ENCODE measurements at places on chromosomes 1 and 21.
A peak's percentile ranks its signal among the peaks of the same experiment; 100 is the strongest.

- no peak for DNase-seq
Observed at GRCh38 chr1:31757989-31758388, 6.2 kb downstream of the ADGRB2 start.

- DNase-seq = no peak
Observed at GRCh38 chr1:113508364-113509164, 118.2 kb downstream of the MAGI3 start.

DNA sequence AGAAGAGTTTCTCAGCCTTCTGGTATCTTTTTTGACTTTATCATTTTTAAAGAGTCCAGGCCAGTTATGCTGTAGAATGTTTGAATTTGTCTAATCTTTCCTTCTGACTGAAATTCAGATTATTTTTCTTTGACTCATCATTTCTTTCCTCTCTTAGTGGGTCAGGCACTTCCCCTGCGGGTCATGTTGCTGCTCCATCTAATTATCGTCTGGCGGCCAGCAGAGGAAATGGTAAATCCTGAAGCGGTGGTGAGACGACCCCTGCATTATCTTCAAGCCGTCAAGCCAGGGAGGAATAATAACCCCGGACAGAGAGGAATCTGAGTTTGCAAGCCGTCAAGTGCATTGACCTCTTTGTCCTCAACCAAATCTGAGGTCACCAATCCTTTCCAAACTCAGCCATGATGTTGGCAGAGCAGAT lies 102.1 kb downstream of the ADSS2 start:
- DNase-seq = no peak

GRCh38 chr1:26096471-26096870 lies 15.2 kb upstream of the PDIK1L start:
- no peak for DNase-seq

DNA sequence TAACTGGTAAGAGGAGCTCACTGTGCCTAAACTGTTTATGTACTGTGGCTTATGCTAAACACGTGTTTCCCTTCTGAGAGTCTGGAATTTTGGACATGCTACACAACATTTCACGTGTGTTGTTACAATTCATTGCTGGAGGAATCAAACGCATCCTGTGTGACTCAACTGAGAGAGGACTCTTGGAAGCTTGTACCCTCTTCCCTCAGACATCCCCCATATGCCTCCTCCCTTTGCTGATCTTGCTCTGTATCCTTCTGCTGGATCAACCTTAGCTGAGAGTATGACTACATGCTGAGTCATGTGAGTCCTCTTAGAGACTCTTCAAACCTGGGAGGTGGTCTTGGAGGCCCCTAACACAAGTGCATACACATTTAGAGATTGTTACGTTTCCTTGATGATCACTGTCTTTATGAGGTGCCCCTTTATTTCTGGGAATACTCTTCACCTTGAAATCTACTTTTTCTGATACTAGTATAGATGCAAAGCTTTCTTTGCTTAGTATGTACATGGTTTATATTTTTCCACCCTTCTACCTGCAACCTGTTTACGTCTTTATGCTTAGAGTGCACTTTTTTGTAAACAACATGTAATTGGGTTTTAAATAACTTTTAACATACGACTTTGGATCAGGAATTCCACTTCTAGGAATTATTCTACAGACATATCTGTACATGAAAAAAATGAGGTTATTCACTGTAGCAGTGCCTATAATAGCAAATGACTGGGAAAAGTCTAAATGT lies 8.7 kb downstream of the NPHP4 start:
- DNase-seq = no peak

DNA sequence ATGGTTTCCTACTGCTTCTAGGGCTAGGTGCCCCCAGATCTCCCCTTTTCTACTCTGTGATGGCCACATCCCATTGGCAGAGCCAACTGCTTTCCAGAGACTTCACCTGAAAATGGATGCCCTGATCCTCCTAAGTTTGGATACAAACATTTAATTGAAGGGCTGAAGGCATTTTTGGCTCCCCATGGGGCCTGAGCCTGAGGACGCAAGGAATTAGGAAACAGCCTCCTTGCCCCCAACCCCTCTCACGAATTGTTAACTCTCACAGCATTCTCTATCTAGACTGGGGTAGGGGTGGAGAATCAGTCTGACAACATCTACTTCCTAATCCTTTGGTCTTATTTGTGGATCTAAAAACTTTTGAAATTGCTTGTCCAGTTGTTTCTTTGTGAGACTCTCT lies 108.5 kb upstream of the KCNK2 start:
- no peak for DNase-seq

DNA sequence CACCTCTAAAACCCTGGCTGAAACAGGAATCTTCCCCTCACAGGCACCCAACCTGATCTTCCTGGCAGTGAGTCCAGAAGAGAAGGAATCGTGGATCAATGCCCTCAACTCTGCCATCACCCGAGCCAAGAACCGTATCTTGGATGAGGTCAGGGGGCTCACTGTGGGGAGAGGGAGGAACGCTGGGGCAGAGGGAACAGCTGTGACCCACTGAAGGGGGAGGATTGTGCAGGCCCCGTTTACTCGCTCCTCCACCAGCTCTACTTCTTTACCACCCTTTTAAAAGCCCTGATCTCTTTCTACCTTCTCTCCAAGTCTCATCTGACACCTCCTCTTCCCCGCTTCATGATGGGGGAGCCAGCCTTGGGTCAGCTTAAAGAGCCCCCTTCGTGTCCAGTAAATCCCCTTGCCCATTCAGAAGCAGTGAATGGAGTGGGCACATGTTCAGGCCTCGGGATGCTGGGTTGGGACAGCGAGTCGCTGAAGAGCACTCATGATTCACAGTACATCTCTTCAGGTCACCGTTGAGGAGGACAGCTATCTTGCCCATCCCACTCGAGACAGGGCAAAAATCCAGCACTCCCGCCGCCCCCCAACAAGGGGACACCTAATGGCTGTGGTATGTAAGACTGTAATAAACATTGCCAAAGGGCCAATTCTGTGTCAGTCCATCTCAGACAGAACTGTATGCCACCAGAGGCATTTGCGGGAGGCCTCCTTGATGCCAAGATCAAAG lies 7.3 kb downstream of the PLEKHO1 start:
- no peak for DNase-seq

GRCh38 chr1:46528297-46528955 lies 23.0 kb downstream of the KNCN start:
- DNase-seq = peak; percentile 9

DNA sequence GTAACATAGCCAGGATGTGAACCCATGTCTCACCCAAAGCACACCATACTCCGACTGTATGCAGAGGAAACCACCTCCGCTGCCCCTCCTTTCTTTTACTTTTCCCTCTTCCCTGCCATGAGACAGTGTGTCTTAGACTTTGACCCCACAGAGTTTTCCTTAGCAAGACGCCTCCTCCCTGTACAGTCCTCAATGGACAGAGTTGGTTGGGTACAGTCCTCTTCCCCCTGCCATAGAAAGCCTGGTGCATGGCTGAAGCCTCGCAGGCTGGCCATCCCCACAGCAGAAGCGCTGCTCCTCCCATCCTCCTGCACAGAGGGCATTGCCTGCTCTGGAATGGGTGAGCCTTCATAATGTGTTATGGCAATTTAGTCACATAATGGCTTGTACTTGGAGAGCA lies 127.9 kb downstream of the PLPP3 start:
- DNase-seq = no peak

DNA sequence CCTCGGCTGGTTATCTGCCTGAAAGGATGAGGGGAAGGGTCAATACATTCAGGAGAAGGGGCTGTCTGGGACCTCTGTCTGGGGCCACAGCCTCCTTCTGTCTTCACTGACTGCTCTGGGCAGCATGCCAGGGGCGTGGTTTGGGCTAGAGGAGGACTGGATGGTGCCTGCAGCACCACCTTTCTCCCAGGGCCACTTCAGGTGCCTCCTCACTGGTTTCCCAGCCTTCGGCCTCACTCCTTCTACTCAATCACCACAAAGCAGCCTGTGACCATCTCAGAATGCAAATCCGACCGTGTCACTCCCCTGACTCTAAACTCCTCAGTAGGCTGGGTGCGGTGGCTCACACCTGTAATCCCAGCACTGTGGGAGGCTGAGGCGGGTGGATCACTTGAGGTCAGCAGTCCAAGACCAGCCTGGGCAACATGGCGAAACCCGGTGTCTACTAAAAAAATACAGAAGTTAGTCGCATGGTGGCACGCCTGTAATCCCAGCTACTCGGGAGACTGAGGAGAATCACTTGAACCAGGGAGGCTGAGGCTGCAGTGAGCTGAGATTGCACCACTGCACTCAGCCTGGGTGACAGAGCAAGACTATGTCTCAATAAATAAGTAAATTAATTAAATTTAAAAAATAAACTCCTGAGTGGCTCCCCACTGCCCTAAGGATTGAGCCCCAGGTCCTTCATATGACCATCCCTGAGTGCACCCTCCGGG lies 50.1 kb upstream of the ECE1 start:
- peak; percentile 50 for DNase-seq

DNA sequence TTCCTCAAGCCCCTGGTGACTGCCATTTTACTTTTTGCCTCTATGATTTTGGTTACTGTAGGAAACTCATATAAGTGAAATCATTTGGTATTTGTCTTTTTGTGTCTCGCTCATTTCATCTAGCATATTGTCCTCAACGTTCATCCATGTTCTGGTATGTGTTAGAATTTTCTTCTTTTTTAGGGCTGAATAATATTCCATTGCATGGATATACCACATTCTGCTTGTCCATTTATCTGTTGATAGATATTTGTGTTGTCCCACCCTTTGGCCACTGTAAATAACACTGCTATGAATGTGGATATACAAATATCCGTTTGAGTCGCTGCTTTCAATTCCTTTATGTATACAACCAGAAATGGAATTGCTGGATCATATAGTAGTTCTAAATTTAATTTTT lies 4.5 kb upstream of the GALNT2 start:
- DNase-seq = no peak

DNA sequence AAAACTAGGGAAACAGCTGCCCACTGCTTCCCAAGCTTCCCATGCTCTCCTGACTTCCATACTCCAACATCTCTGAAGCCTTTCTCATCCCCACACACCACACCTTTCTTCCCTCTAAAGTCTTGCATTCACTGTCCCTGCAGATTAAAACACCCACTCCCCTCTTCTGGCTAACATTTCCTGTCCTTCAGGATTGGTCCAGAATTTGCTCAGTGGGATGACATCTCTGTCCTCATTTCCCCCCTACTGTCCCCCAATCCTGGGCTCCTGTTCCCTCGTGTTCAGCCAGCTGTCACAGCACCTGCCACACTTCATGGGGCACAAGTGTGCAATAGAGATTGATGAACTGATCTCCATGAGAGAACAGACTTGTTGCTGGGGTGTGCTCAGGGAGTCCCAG lies 82.7 kb downstream of the KCND3 start:
- DNase-seq = peak; percentile 50

DNA sequence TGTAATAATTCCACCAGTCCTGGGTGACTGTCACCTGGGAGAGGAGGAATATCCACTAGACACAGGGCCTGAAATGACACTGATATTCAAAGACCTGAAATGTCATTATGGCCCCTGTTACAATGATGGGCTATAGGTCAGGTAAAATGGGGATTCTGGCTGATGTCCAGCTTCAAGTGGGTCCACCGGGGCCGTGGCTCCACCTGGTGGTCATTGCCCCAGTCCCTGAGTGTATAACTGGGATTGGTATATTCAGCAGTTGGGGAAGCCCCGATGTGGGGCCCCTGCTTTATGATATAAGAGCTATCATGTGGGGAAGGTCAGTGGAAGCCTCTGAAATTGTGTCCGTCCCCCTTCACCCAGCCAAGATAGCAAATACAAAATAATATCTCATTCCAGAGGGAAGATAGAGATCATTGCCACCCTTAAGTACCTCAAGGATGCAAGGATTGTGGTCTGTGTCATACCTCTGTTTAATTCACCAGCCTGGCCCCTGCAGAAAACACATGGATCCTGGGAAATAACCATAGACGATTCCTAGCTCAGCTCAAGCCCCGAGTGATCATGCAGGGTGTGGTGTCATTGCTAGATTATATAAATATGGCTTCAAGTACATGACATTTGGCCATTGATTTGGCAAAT lies 19.4 kb downstream of the PLEKHO1 start:
- no peak for DNase-seq

DNA sequence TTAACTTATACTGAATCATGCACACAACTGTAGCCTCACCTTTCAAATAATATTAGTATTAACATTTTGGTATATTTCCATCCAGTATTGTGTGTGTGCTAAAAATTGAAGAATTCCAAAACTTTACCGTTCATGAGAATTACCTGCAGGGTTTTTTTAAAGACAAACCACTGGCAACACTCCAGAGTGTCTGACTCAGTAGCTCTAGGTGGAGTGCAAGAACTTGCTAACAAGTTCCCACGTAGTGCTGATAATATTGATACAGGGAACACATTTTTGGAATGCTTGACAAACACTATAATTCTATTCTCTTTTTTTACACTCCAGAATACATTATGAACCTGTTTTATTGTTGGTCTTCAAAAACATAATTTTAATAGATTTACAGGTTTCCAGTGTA lies 27.7 kb upstream of the SLC5A9 start:
- DNase-seq = no peak

GRCh38 chr1:228494391-228494790 lies 7.2 kb downstream of the RNF187 start:
- DNase-seq = no peak

DNA sequence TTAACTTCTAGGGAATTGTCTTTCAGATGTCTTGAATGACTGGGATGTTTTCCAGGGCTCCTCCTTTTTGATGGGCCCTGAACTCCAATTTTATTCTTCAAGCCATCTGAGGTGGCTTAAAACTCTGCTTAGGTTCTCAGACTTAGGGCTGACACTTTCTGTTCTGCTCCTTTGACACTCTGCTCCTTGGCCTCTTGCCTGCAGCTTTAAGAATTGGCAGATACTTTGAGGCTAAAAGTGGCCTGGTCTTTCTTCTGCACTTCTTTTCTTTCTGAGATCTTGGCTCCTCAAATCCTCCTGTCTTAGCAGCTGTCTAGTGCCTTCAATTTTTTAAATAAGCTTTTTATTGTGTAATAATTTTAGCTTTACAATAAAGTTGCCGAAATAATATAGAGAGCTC lies 294.6 kb downstream of the RPS6KC1 start:
- no peak for DNase-seq

DNA sequence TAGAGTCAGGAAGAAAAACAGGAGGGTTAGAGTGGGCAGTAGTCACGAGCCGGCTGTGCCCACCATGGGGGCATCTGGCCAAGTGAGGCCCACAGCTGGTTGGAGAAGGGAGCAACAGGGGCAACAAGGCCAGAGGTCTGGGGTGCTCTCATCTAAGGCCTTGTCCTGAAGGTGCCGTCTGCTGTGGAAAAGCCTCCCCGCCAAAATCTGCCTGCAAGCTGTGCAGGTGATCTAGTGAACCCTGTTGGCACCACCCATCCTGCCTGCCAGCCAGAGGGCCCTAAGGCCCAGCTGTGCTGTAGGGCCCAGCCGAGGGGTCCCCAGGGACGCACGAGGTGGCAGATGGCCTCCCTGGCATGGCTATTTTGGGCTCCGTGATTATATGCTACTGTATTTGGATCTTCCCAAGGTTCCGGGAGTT lies 51.3 kb downstream of the LGR6 start:
- peak; percentile 88 for DNase-seq

- DNase-seq = peak; percentile 18
Observed at GRCh38 chr1:3012456-3013291, 8.6 kb upstream of the ACTRT2 start.
